Mammary epithelial cell (primary cell): ENCODE measurements at places on chromosomes 12 and 14.

- peak; percentile 8 for DNase-seq
Measured at GRCh38 chr14:57189070-57189469, 79.6 kb downstream of the EXOC5 start.

DNA sequence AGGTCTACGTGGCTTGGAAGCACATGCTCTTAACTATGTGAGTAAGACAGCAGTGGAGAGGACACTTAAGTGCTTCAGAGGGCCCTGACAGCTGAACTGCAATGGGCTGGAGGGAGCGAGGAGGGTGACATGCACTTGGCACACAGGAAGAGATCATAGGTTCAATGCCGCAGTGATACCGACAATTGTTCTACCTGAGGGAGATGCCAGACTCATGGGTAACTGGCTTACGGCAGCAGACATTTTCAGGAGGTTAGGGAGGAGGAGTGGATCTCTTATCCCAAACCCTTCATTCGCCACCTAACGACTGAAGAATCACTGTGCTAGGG is 68.4 kb downstream of the NTF3 start:
- no peak for DNase-seq

- no peak for DNase-seq
Measured at GRCh38 chr14:96251656-96252155, 4.3 kb upstream of the BDKRB1 start.

DNA sequence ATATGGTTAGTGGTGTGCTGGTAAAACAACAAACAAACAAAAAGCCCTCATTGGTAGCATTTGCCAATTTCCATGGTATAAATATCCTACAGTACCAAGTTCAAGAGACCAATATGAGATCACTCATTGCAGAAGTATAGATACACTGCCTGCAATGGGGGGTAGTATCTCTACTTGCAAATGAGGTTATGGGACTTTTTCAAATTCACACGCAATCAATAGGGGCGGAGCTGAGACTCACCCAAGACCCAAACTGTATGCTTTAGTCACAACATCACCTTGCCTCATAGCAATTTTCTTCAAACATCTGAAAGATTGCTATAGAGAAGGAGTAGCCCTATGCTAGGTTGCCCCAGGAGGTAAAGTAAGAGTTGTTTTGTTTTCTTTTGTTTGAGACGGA is 93.7 kb downstream of the VCPKMT start:
- no peak for DNase-seq

GRCh38 chr14:20606190-20606901 is 15.2 kb upstream of the RNASE12 start:
- DNase-seq: peak; percentile 47

DNA sequence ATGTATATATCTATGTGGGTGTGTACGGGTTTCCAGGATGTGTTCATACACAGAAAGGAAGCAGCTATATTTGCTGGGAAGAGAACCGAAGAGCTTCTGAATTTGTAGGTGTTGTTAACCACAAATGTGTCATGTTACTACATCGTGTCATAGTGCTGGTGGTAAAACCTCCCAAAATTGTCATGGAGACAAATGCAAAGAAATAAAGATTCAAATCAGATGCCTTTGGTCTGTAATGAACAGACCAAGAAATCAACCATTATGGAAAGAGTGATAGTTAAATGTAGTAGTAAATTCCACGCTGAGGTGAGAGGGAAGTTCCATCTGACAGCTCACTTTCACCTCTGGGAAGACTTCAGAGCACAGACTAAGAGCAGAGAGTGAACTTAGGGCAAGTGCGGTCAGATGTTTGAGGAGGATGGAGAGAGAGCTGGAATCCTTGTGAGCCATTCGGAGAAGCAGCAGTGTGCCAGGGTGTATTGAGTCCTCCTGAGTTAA is 487.5 kb downstream of the TMEM121 start:
- no peak for DNase-seq

GRCh38 chr12:113226696-113227568 is 5.7 kb downstream of the TPCN1 start:
- DNase-seq: no peak

DNA sequence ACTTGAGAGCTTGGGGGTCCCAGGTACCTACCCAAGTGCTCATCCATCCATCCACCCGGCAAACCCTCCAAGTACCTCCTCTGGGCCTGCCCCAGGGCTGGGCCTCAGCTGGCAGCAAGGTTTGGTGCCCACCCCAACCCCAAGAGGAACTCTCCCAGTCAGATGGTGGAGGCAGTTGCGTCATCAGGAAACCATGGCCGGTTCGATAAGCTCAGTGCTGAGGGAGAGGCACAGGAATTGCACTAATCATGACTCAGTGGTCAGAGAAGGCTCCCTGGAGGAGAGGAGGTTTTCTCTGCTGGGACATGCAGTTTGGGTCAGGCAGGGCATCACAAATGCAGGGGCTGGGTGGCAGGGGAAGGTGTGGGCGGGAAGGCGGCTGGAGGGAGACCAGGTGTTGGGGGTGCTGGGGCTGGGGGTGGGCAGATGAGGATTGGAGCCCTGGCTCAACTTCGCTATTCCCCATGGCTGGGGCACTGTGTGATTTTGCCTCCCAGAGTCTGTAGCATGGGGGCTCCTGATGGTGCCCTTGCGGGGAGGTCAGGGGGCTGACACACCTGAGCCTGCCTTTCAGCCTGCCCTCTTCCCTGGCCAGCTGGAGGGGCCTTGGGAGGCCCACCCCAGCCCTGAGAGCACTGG is 32.2 kb downstream of the SH2B3 start:
- DNase-seq: peak; percentile 77

GRCh38 chr14:34021096-34021495 is 70.2 kb upstream of the EGLN3 start:
- DNase-seq: no peak

DNA sequence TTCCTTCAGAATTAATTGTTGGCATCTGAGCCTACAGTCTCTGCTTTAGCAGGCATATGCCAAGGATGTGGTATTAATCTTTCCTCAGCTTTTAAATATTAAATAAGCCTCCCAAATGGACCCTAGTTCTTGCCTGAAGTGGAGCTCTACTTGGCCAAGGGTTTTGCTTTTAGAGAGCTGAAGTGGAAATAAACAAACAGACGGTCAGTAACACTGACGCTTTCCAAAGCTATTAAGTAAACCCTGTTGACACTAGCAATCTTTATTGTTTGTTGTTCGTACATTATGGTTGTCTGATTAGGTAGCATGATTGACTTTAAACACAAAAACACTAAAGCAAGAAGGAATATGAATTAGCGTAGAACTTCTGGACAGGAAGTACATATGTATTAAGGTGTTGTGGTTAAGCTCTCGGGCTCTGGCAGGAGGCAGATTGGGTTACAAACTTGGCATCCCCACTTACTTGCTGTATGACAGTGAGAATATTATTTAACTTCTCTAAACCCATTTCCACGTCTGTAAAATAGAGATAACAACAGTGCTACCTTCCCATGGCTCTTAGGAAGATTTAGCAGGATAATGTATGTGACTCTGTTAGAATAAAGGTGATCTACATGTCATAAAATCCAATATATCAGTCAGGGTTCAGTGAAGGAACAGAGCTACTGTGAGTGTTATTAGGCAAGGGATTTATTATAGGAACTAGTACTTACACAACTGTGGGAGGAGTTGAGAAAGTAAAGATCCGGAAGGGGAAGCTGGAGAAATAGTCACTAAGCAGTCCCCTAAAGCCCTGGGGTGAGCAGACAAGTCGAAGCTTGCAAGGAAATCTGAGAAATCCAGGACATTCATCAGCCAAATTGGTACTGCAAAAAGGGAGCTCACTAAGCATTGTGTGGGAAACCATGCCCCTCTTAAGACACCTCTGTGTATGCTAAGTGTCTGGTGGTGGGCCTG is 92.2 kb upstream of the ATF7IP start:
- DNase-seq: peak; percentile 78

- no peak for DNase-seq
Measured at GRCh38 chr12:5636907-5637306, 205.0 kb downstream of the NTF3 start.

DNA sequence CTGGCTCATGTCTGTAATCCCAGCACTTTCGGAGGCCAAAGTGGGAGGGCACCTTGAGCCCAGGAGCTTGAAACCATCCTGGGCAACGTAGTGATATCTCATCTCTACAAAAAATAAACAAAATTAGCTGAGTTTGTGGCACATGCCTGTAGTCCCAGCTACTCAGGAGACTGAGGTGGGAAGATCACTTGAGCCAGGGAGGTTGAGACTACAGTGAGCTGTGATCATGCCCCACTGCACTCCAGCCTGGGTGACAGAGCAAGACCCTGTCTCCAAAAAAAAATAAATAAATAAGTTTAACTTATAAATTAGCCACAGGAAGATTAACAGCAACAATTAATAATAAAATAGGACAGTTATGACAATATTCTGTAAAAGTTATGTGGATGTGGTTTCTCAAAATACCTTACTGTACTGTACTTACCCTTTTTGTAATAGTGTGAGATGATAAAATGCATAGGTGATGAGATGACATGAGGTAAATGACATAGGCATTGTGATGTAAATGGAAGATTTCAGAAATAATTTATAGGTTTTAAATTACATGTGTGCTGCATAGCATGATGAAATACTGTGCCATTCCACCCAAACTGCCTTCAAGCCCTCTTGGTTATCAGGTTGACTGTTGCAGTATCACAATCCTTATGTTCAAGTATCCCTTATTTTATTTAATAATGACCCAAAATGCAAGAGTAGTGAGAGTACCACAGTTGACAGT is 22.0 kb downstream of the USP15 start:
- DNase-seq: no peak

GRCh38 chr14:92584816-92585215 is 71.2 kb downstream of the RIN3 start:
- no peak for DNase-seq

GRCh38 chr12:93198086-93198485 is 179.6 kb upstream of the NUDT4 start:
- DNase-seq: peak; percentile 77

GRCh38 chr12:42603246-42603990 is 13.9 kb upstream of the PRICKLE1 start:
- no peak for DNase-seq

GRCh38 chr14:33833706-33834465 is 117.0 kb downstream of the EGLN3 start:
- DNase-seq: no peak

GRCh38 chr14:51954657-51955056 is 34.7 kb upstream of the RTRAF start:
- DNase-seq: no peak

- DNase-seq: no peak
Measured at GRCh38 chr12:3342051-3342450, 149.0 kb upstream of the PRMT8 start.

GRCh38 chr14:33315721-33316120 is 377.0 kb downstream of the NPAS3 start:
- no peak for DNase-seq

- DNase-seq: peak; percentile 29
Measured at GRCh38 chr14:80456209-80456608, 244.9 kb upstream of the DIO2 start.

DNA sequence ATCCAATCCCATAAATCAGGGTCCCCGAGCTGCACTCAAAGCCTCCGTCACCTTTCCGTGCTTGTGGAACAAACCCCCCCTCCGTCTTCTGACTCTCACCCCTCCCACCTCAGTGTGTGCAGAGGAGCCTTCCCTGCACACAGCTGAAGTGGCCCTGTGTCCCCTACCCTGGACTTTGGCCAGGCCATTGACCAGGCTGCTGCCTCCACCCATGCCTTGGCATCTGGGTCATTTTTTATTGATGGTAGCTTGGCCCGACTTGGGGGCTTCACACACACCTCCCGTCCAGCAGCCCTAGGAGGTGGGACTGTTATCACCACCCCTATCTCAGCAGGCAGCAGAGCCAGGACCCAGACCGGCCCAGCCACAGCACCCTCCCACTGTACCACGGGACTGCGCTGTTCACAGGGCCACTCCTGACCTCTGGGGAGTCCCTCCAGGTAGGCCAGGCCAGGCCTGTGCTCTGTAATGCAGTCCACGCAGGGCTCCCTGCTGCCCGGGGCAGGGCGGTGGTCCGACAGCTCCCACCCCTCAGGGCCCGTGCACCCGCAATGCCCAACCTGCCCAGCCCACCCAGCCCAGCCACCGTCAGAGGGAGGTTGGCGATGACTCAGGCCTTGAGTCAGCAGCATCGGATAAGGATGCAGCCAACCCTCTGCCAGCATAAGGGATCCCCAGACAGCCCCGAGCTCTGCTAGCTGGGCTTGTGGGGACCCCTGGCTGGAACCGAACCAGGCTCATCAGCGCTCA is 9.2 kb upstream of the INF2 start:
- DNase-seq: peak; percentile 85

GRCh38 chr12:127334912-127335644 is 931.9 kb upstream of the TMEM132C start:
- no peak for DNase-seq
